Breast epithelium (tissue), 4 donors: ENCODE measurements at places on chromosomes 11 and 22. TPM values are rescaled to one million over a fixed set of nuclear protein-coding genes. Genes with fewer than 3 reads are reported as not detected.

DNA sequence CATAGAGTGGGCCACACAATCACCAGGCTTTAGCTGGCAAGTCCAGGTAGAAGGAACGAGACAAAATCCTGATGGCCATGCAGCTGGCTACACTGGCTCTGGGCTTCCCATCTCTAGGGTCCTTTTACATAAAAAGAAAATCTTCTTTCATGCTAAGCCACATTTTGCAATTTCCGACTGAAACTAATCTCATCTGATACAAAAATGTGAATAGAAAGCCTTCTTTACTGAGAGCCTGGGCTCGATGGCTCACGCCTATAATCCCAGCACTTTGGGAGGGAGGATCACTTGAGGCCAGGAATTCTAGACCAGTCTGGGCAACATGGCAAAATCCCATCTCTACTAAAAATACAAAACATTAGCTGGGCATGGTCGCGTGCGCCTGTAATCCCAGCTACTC, 67.2 kb downstream of the MICAL3 start:
- no peaks in the 10 kb centered on the region for H3K36me3 ChIP-seq
- H3K27ac ChIP-seq = no peak overlapping the region
- no peak for DNase-seq

- H3K36me3 ChIP-seq = no peaks in the 10 kb centered on the region
- no peak for DNase-seq
- no peaks in the 10 kb centered on the region for H3K27me3 ChIP-seq
Measured at GRCh38 chr11:78221396-78222315, 32.9 kb downstream of the USP35 start.

- H3K27ac ChIP-seq = no peak overlapping the region
- no peak overlapping the region for H3K4me3 ChIP-seq
- no peaks in the 10 kb centered on the region for H3K36me3 ChIP-seq
- DNase-seq = no peak
Measured at GRCh38 chr11:33920838-33921613, 29.1 kb upstream of the LMO2 start.

GRCh38 chr22:29385151-29385704, 3.1 kb downstream of the AP1B1 start:
- H3K36me3 ChIP-seq = no peaks in the 10 kb centered on the region
- H3K27ac ChIP-seq = peak overlapping the region; percentile 54
- H3K4me3 ChIP-seq = no peak overlapping the region
- no peak for DNase-seq
- H3K4me1 ChIP-seq = no peaks in the 10 kb centered on the region

- H3K4me3 ChIP-seq = no peak overlapping the region
- H3K4me1 ChIP-seq = no peaks in the 10 kb centered on the region
- no peaks in the 10 kb centered on the region for H3K36me3 ChIP-seq
- no peak for DNase-seq
- no peaks in the 10 kb centered on the region for H3K27me3 ChIP-seq
Measured at GRCh38 chr11:23006730-23007129, 146.5 kb upstream of the CCDC179 start.

Gene CTSF
- total RNA-seq = 149 TPM

Gene RBM14
- 54.6 TPM for total RNA-seq

Gene DDI1
- total RNA-seq = not detected
